ENCODE measurements at places on chromosomes 2 and 18. TPM values are rescaled to one million over a fixed set of nuclear protein-coding genes. Genes with fewer than 3 reads are reported as not detected.

GRCh38 chr2:157107877-157108276 lies 149.6 kb upstream of the GALNT5 start:
- DNase-seq: no peak

UGT1A4 gene
- not detected for total RNA-seq

- DNase-seq: no peak
Measured at GRCh38 chr2:36541891-36542595, 55.9 kb downstream of the FEZ2 start.

DNA sequence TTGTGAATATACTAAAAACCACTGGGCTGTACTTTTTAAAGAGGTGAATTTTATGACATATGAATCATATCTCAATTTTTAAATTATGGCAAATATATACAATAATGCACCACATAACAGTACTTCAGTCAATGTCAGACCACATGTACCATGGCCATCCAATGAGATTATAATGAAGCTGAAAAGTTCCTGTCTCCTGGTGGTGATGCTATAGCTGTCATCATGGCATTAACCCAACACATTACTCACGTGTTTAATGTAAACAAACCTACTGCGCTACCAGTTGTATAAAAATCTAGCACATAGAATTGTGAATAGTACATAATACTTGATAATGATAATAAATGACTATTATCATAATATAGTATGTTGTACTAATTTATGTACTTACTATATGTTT lies 77.6 kb upstream of the ID2 start:
- no peak for DNase-seq

DNA sequence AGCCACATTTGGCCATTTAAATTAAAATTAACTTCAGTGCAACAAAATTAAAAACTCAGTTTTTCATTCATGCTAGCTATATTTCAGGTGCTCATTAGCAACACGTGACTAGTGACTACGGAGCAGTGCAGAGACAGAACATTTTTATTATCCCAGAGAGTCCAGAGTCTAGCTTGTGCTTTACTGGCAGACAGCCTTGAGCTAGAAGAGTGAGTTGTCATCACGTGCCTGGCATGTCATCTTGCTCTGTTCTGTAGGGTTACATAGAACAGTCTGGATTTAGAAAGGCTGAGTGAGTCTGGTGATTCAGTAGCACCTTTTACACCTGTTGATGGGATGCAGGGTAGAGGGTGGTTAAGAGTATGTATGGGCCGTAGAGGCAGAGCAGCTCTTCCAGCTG lies 136.9 kb upstream of the IL1R2 start:
- DNase-seq: no peak

GRCh38 chr2:5791371-5791770 lies 99.2 kb downstream of the SOX11 start:
- no peak for DNase-seq

SATB2 gene
- total RNA-seq: 4.1 TPM

DSG2 gene
- total RNA-seq: 75.2 TPM

GRCh38 chr2:220148471-220149248 lies 521.2 kb downstream of the SLC4A3 start:
- DNase-seq: no peak

STARD6 gene
- total RNA-seq: not detected

NR4A2 gene
- 14.1 TPM for total RNA-seq

ANKRD30BL gene
- not detected for total RNA-seq

DNA sequence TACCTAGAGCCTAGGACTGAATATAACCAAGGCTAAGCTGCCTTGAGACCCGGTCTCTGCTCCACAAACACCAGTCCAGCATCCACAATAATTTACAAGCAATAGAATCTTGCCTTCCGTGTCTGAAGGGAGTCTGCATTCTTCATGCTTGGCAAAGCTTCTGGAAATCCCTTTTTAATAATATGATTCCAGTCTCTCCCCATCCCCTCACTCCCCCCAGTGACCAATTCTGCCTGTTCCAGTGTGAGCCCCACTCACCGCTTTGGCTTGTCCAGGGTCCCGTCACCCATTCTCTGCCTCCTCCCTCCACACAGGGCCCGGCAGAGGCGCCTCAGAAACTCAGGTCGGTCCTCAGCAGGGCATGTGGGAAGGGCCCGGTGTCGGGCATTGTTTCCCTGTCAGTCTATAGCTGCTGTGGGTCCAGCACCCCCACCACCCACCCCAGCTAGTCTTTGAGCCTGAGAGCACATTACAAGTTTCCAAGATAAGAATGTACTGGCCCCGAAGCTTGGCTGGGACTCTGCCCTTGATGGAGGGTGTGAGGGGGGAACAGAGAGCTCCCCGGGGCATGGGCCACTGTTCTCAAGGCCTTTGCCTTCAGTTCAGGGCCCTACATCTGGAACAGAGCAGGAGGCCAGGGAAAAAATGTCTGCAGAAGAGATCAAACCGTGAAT lies 129.7 kb upstream of the MYCN start:
- no peak for DNase-seq

DNA sequence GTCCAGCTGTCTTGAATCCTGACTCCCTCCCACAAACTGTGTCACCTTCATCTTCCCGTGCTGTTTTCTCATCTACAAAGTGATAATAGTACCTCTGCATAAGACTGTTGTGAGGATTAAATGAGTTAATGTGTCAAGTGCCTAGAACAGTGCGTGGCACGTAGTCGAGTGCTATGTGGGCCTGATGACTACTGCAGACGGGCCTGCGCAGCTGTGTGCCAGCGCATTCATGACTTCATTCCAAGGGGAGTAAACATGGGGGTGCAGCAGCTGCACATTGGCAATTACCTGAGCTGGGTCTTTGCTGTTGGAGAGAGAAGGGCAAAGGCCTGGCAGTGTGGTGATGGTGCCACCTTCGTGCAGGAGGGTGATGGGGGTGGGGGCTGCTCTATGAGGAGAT lies 5.0 kb downstream of the TEX44 start:
- no peak for DNase-seq

DNA sequence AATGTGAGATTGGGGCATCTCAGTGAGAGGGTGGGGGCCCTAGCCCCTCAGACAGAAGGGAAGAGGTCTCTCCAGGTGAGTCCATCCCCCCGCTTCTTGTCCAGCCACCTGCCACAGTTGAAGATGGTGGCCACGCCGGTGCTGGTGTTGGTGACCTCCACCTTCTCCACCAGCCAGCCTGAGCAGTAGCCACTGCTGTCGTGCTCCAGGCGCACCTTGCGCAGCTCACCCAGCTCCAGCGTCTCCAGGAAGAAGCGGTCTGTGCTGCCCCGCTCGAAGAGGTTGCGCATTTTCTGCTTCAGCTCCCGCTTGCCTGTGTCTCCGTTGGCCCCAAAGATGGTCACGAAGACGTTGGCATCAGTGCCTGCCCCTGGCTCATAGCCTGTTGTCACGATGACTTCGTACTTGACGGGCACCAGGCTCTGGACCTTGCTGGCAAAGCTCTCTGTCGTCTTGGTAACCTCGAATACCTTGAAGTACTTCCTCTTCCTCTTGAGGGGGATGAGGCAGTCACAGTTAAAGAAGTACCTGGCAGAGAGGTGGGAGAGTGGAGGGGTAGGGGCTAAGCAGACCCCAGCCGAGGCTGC lies 179.5 kb downstream of the LOXHD1 start:
- no peak for DNase-seq
